Mucosa of descending colon (tissue), 3 donors: ENCODE measurements at places on chromosomes 1 and 21.

DNA sequence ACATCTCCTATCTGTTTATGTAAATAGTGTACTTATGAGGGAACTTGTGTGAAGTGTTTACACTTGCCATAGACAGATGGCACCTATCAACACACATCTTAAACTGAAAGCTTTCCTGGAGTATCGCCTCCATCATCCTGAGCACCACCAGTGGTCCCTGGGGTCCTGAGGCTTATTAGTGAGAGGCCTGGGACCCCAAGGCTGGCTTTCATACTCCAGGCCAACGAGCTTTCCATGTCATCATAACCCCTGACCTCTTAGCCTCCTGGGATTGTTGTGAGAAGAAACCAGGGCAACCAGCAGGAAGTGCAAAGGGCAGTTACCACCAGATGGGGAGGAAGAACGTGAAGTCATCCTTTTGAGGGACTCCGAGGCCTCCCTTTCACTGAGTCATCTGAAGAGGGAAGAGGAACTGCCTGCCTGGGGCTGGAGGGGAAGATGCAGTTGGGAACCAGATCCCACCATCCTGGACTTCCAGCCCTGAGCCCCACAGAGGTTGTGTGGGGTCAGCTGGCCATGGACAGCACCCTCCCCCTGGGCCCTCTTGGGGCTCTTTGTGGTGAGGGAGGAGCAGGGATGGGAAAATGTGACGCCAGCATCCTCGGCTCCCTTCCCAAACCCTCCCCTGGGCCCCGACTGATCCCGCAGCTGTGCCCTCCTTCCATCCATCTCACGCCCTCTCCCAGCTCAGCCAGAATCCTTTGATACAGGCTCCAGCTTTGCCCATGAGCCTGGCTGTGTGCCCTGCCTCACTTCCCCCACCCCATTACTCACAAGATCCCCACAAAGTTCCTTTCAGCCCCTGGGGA lies 5.8 kb downstream of the INKA2 start:
- DNase-seq: no peak

DNA sequence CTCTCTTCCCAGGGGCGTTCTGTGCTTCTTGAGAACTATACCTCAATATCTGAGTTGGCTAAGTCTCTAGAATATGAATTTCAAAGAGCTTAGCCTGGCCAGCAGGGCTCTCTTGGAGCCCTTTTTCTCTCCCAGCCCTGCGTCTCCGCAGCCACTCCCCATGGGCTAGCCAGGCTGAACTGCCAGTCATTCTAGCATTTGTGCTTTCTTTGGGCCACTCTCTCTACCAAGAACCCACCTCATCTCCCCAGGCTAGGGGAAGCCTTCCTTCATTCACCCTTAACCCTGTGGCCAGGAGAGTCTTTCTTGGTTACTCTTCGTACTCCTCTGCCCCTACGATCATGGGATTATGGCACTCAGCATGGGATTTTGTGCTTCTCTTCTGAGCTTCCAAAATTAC lies 18.2 kb downstream of the ABCG1 start:
- no peak for DNase-seq

DNA sequence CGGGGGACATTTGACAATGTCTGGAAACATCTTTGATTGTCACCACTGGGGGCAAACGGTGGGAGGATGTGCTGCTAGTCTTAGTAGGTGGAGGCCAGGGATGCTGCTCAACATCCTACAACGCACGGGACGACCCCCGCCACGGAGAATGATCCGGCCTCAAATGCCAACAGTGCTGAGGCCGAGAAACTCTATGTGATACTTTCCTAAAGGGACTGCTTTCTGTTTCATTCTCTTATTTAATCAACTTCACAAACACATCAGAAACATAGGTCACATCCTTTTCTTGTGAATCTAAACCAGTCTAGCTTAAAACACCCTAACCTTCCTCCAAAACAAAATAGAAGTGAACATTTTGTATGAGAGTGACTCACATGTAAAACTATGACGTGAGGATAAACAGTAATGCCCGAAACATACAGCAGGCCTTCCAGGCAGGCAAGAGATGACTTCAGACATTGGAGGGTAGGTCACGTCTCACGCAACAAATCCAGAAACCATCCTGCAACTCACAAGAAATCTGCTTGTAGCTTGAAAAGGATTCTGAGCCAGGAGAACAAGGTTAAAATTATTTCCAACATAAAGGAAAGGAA lies 37.2 kb upstream of the ETS2 start:
- no peak for DNase-seq

DNA sequence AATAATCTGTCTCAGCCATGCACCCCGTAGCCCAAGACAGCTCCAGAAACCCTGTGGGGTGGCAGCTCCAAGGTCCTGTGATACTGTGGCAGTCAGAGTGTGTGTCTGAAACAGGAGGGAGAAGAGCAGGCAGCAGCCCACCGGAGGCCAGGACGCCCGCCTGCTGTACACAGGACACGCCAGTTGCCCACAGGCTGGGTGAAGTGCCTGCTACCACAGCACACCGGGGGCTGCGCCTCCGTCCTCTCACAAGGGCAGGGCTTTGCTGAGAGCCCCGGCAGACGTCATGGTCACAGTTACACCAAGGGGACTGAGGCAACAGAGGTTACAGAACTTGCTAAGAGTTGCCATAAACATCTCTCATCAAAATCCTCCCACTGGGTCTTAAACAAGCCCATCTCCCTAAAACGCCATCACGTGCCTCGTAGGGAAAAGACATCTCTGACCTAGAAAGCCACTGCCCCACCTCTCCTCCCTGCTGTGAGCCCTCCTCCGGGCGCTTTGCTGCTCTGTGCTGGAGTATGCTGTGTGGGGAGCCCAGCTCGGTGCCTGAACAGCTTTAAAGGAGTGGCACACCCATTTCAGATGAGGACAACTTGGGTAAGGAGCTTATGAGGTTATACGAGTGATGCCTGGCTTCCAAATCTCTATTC lies 5.3 kb downstream of the C1orf174 start:
- DNase-seq: no peak

DNA sequence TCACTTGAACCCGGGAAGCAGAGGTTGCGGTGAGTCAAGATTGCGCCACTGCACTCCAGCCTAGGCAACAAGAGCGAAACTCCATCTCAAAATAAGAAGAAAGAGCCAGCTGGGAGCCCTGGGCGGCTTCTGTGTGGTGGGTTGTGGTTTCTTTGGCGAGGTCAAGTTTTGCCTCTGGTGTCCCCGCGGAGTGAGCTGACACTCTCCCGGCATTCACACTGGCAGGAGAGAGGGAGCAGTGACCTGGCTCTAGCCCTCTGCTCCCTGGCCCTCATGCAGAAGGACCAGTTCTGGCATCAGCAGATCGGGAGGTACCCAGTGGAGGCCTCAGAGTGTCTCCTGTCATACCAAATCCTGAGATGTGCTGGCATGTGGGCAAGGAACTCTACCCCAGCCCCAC lies 81.0 kb upstream of the VAMP3 start:
- no peak for DNase-seq

DNA sequence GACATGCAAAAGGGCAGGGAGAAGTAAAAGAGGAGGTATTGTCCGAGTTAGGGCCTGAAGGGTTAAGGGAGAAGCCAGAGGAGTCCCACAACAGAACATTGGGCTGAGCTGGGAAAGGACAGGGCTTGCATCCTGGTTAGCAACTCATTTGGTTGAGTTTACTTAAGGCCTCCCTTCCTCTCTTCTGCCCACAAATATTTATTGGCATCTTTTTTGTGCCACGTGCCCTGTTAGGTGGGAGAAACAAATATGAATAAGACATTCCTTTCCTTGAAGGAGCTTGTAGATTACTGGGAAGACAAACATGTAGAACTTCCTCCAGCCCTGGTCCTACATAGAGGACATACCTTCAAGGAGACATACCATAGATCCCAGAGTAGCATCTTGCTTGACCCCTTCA lies 53.0 kb upstream of the PRELP start:
- DNase-seq: no peak

GRCh38 chr1:77188770-77189169 lies 30.5 kb downstream of the PIGK start:
- DNase-seq: no peak

- no peak for DNase-seq
These were observed 5.8 kb downstream of the WNT3A start for GRCh38 chr1:228012555-228012954.

DNA sequence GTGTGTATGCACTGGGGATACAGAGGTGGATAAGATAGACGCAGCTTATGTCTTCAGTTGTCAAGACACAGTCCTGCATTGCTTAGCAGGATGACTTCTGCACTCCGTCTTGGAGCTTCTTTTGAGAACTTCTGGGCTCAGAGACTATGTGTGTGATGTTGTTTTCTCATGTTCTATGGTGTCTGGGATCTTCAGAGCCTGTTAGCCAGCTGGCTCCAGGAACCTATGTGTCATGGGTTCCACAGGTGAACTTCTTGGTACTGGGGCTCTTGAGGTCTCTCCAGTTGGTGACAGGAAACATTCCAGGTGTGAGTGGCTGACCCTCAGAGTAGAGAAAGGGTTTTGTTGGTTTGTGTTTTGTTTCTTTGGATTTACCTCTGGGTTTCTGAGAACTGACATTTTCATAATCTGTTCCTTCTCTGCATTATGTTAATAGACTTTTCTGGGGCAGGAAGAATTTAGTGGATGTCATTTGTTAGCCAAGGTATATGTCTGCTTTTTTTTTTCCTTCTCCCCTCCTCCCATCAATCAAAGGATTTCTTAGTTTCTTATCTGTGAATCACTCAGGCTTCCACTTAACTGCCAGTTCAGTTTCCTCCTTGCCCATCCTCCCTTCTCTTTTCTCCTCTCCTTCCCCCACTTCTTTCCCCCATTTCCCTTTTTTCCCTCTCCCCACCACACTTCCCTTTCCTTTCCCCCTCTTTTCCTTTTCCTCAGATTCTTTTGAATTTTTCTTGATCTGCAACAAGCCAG lies 18.1 kb downstream of the FGGY start:
- DNase-seq: no peak

DNA sequence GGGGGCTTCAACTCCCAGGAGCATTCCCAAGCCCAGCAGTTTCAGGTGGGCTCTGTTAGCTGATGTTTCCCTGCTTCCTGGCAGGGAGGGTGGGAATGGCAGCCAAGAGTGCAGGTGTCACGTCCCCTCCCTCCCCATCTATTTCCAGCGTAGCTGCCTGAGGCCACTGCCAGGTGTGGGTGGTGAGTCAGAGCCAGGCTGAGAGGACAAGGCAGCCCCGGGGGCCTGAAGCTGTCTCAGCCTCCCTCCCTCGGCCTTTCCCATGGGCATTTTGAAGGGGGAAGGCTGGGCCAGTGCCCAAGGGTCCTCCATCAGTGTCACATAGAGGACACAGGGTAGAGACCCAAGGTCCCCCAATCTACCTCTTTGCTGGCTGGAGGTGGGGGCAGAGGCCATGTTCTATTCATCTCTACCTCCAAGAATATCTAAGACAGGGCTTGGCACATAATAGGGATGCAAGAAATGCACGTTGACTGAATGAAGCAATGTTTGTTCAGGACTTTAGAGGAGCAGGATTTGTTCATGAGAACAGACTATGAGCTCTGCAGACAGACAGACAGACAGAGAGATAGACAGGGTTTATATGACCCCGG lies 34.4 kb upstream of the ID3 start:
- DNase-seq: no peak

- DNase-seq: no peak
These were observed 188.1 kb downstream of the PSMG1 start for GRCh38 chr21:38995071-38995669.

DNA sequence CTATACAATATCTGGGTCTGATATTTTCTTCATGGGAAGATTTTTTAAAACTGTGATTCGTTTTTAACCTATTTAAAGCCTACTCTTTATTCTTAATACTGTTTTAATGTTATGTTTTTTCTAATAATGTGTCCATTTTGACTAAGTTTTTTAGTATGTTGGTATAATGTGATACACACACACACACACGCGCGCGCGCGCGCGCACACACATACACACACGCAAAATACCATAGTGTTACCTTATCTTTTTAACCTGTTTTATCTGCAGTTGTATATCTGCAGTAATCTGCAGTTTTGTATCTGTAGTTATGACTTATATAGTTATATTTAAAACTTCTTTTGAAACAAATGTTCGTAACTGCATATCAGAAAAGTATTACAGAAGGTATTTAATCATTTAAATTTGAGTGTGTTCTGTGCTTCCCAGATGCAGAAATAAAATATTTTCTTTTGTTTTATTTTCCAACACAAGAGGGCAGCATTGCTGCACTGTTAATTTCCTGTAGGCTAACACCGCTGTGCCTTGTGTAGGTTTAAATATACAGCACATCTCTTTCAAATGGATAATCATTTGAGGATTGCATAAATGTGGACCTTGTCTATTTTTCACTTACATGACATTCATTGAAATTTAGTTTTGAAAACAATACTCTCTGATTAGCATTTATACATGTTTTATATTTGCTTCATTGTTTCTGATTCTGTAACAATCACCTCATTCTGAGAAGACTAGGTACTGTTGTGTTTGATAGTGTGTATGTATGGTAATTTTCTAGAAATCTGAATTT lies 166.1 kb downstream of the PDE4B start:
- DNase-seq: peak; percentile 38

DNA sequence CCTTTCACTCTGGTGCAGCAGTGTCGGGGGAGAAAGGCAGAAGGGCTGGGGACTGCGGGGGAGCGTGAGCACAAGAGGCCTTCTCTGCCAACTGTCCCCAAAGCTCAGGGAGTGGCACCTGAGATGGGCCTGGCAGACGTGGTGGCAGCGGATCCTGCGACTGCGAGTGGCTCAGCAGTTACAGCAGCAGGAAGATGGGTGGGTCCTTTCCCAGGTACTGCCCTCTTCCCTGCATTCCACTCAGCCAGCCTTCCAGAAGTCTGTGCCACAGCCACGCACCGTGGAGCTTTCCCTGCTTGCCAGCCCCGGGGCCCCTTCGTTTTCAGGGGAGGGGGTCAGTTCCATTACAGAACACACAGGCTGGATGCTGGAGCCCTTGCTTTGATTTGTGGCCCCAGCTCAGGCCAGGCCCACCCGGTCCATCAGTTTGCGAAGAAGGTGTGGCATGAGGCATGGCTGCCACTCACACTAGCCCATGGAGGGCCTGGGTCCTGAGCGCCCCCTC lies 17.2 kb downstream of the MTHFR start:
- no peak for DNase-seq

GRCh38 chr1:95035536-95035935 lies 37.2 kb downstream of the ALG14 start:
- no peak for DNase-seq
